Activated naive CD4-positive, alpha-beta T cell treated with anti-CD3 and anti-CD28 coated beads, Interleukin-2, amount 50 U/mL, for 16 hours (primary cell): ENCODE measurements at places on chromosomes 7 and 10.

GRCh38 chr10:777913-778479, 88.5 kb upstream of the DIP2C start:
- no peak for DNase-seq

- DNase-seq: no peak
Observed at GRCh38 chr7:122884186-122884585, 2.1 kb downstream of the CADPS2 start.

DNA sequence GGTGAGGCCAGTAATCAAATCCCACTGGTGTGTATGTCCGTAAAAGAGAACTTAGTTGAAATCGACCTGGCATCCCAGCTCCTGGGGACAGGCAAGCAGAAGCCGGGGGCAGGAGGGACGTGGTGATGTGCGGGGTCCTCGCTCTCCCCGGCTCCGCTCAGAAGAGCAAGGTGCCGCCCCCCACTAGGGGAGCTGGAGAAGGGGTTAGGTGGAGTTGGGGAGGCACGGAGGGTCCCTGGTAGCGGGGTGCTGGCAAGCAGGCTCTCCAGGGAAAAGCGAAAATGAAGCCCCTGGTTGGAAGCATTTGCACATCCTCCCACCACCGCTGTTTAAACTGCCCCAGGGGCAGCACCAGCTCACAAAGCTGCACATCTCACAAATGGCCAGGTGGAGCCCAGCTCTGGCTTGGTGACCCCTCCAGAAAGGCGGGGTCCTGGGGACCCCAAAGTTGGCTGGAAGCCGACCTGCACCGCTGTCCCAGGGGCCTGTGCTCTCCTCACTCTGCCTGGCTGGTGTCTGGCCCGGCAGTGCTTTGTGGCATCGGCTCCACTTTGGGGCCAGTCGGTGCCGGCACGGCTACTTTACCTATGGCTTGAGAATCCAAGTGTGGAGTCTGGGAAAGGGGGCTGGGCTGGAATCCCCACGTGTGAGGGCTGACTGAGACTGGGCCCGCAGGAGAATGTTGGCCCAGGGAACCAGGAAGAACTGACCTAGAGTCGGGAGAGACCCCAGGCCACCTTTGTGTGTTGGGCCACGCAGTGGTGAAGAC, 2.9 kb upstream of the CFAP46 start:
- no peak for DNase-seq

DNA sequence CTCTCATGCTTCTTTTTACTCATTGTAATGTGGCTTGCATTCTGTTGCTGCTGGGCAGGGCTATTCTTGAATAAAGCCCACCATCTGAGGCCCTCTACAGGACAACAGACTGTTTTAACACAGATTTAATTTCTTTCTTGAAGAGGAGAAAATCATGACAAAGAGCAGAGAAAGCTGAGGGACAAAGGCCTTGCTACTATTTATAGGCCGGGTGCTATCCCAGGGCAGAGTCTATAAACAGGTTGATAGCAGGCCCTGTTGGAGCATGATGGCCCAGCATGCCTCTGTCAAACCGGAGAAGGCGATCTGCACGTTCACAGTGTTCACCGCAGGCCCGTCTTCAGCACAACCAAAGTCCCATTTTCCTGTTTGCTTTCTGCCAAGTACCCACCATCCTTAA, 3.0 kb downstream of the VIPR2 start:
- DNase-seq: no peak

- no peak for DNase-seq
Observed at GRCh38 chr7:125573126-125573525, 643.5 kb upstream of the POT1 start.

GRCh38 chr7:20787660-20788419, 1.2 kb upstream of the SP8 start:
- no peak for DNase-seq

DNA sequence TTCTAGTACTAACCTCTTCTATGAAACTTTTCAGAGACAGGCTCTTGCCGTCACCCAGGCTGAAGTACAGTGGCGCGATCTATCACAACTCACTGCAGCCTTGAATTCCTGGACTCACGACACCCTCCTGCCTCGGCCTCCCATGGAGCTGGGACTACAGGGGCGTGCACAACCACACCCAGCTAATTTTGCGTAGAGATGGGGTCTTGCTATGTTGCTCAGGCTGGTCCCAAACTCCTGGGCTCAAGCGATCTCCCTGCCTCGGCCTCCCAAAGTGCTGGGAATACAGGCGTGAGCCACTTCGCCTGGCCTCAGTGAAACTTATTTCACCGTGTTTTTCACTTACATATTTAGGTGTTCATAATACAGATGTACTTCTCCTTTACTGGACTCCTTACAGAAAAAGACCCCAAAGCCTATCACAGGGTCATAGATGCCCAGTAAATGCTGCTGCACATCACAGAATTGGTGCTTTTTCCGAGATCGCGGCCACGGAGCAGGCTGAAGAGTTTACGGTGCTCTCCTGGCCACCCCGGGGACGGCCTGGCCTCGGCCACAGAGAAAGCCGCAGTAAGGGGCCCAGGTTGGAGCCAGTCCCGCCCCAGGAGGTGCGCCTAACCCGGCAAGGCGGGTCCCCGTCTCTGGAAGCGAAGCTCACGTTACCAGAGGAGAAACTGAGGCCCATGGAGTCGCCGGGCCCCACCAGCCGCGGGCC, 595 bp downstream of the TBL2 start:
- DNase-seq: no peak

DNA sequence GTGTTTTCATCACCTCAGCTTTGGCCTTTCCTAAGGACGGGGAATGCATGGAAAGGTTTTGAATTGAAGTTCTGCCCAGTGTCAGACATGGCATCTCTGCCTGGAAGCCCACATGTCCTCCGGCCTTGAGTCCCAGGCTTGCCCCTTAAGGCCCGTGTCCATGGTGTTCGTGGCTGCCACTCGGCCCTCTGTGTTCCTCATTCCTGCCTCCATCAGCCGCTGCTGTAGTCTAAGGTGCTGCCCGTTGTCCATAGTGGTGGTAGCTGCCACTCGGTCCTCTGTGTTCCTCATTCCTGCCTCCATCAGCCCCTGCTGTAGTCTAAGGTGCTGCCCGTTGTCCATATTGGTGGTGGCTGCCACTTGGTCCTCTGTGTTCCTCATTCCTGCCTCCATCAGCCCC, 180.7 kb upstream of the SHH start:
- DNase-seq: no peak

- DNase-seq: no peak
Observed at GRCh38 chr10:9294132-9294663, 1239.7 kb downstream of the GATA3 start.

- DNase-seq: no peak
Observed at GRCh38 chr7:66664590-66665293, 36.1 kb downstream of the KCTD7 start.

DNA sequence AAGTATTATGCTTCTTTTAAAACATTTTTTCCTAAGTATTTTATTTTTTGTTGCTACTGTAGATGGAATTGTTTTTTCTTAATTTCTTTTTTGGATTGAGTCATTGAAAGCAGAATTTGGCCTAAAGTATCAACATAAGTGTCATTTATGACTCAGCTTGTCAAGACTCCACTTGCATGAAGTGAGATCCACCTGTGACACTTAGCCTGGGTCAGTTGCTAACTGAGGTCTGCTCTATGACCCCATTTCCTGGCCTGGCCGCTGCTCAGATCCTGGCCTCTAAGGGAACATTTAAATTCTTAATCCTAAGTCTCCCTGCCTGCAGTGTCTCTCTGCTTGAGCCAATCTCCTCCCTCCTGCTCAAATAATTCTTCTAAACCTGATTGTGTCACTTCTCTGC, 35.5 kb downstream of the TMEM270 start:
- no peak for DNase-seq

DNA sequence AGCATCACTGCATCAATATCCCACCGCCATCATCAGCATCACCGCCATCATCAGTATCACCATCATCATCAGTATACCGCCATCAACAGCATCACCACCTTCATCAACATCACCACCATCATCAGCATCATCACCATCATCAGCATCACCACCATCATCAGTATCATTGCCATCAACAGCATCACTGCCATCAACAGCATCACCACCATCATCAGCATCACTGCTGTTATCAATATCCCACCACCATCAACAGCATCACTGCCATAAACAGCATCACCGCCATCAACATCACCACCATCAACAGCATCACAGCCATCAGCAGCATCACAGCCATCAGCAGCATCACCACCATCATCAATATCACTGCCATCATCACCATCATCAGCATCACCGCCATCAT, 115.8 kb downstream of the RGS10 start:
- DNase-seq: no peak

- DNase-seq: no peak
Observed at GRCh38 chr10:34286136-34286739, 528.9 kb downstream of the PARD3 start.

- no peak for DNase-seq
Observed at GRCh38 chr10:3950676-3951275, 165.8 kb upstream of the KLF6 start.

DNA sequence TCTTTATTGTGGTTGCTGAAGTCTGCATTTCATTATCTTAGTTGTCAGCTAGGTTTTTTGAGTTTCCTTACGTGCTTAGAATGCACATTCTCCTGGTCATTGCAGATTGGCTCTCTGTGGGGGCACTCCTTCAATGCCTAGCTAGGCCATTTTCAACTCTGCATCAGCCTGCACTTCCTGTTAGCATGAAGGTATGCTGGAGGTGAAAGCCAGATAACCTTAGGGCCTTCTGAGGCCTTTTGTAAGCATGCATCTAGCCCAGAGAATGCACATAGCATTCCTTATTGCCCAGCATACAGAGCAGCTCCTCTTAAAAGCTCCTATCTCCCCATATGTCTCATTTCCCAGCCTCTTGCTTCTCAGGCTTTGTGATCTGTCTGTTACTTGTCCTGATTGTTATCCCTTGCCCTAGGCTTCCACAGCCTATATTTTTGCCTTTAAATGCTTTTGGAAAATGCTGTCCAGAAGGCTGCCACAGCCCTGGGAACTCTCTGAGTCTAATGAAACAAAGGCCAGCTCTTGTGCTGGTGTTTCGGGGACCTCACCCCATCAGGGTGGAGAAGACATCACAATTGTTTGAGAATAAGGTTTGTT, 108.1 kb upstream of the IGFBP3 start:
- DNase-seq: no peak

DNA sequence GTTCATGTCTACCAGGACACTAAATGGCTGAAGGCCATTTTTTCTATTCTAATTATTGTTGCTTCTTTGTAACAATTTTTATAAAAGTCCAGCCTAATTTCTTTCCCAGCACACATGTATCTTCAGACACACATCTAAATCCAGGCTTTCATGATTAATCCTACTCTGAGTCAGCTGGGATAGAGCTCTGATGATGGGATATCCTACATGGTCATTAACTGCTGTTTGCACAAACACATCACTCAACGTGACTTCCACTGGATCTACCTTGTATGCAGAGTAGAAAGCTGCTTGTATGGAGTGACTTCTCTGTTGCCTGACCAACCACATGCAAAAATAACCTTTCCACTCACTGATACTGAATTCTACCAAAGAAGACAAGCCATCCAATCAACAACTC, 260.9 kb downstream of the AHR start:
- DNase-seq: no peak

DNA sequence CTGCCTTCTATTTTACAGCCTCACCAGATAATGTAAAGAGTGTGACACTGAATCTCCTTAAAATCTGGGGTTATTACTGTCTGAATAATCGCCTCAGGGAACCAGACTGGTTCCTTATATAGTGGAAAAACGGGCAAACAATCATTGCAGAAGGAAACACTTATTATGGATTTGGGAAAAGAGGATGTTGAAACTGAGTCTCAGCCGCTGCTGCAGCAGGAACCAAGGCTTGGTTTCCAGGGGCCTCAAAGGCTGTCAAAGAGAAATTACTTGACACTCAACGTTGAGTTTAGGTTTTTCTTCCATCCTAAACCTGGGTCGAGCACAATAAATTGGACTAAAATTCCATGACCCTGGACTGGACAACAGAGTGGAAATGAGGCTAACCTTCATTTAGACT, 103.8 kb upstream of the AHR start:
- DNase-seq: no peak

DNA sequence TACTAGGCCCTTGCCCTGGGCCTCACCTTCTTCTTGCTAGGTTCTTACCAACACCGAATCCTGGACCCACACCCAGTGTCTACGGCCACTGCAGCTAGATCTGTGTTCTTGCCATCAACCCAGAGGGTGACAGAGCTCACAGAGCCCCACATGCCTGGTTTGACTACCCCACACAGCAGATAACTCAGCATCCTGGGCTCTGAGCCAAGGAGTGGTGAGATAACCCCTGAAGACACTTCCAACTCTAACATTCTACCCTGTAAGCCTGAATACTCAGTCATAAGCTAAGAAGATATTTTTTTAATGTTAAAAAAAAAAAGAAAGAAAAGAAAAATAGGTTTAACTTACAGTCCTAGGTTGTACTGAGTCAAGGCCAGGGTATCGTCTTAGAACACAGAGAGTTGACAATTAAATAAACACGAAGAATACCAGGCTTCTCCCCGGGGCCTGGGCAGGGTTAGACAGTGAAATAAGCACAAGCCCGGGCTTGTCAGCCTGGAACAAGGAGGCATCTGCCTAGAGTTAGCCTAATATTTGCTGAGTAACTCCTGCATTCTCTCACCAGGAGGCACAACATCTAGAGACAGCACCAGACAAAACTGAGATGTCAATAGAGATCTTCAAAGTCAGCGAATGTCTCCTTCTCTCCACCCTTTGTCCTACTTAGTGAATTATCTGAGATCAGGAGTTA, 556.5 kb upstream of the LRRN3 start:
- no peak for DNase-seq

DNA sequence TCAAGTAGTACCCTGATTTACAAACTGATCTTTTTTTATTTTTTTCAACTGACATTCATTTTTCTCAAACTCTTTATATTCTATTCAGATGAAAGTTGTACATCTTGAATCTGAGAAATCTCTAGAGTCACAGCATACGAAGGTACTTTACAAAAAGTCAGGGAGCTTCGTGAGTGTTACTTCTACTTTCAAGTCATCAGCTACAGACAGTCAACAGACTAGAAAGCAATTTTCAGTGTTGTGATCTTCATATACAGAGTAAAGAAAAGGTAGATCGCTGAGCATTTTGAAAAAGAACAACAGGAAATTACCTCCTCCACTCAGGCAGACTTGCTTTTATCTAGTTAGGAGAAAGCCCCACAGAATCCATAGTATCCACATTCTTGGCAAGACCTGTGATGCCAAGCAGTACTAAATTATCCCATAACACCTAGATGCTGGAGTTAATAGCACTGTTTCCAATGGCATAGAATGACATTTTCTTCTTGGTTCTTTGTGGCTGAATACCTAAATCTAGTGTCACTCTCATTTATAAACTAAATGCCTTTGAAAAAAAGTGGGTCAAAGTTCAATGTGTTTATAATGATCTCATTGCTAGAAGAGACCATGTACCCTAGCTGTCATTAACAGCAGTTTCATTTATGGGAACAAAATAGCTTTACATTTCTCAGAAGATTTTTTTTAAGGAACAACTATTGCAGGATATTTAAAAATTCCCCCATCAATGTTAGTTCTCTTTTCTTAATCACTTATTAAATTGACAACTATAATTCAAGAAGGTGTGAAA, 12.0 kb upstream of the ZNF800 start:
- no peak for DNase-seq

- DNase-seq: no peak
Observed at GRCh38 chr10:77383861-77384553, 253.6 kb downstream of the KCNMA1 start.
